Adipose tissue (tissue), 3 donors: ENCODE measurements at places on chromosomes 13 and 19. TPM values are rescaled to one million over a fixed set of nuclear protein-coding genes. Genes with fewer than 3 reads are reported as not detected.

Gene FARP1
- 20.7 TPM for polyA plus RNA-seq

Gene MAST1
- 2.3 TPM for polyA plus RNA-seq

Gene CYP4F8
- not detected for polyA plus RNA-seq

Gene SCAF1
- 17.4 TPM for polyA plus RNA-seq

Gene CCDC70
- not detected for polyA plus RNA-seq

Gene PCSK4
- 1.2 TPM for polyA plus RNA-seq

Gene GAPDHS
- polyA plus RNA-seq: not detected

Gene INTS6
- polyA plus RNA-seq: 19.8 TPM

Gene DENND1C
- 1.5 TPM for polyA plus RNA-seq

Gene ASPDH
- not detected for polyA plus RNA-seq

Gene RYR1
- 0.79 TPM for polyA plus RNA-seq

Gene OR10H5
- not detected for polyA plus RNA-seq

Gene RAB3A
- polyA plus RNA-seq: 1.00 TPM

Gene ZGLP1
- 2.2 TPM for polyA plus RNA-seq

Gene TUBA3C
- not detected for polyA plus RNA-seq

Gene SLC46A3
- polyA plus RNA-seq: 7.9 TPM

Gene NEK5
- polyA plus RNA-seq: 0.45 TPM

Gene ZNF555
- 7.9 TPM for polyA plus RNA-seq

Gene ZNF540
- 3.1 TPM for polyA plus RNA-seq

Gene IL12RB1
- 1.00 TPM for polyA plus RNA-seq

Gene COL4A1
- polyA plus RNA-seq: 225 TPM

Gene FFAR2
- polyA plus RNA-seq: 4.0 TPM

Gene RNF17
- 0.08 TPM for polyA plus RNA-seq

Gene SBSN
- not detected for polyA plus RNA-seq

Gene ACTMAP
- 5.1 TPM for polyA plus RNA-seq

Gene KDM4B
- 16.1 TPM for polyA plus RNA-seq

Gene TMEM150B
- 0.74 TPM for polyA plus RNA-seq

Gene TGFBR3L
- 1.0 TPM for polyA plus RNA-seq

Gene JUND
- polyA plus RNA-seq: 392 TPM

Gene SIGLEC14
- polyA plus RNA-seq: 3.8 TPM

Gene MBD3L3
- not detected for polyA plus RNA-seq

Gene SPACA4
- polyA plus RNA-seq: not detected
